ENCODE measurements at places on chromosomes 5 and 9.

DNA sequence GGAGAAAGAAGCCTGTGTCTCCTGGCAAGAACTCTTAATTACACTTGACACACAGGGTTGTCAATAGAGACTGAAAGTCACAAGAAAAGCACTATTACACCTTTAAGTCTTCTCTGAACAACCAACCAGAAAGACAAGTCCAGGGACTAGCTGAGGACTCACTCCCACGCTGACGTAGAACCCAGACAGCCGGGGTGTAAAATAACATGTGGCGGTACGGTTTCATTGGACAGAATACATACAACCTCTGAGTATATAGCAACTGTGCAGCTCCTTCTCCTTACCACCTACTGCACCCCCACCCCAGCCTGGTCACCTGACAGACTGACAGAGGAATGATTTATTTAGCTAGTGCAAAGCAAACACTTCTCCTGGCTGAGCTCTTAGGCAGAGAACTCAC, 103.4 kb upstream of the RASEF start:
- no peak for DNase-seq

GRCh38 chr9:100167915-100168654, 69.0 kb downstream of the INVS start:
- DNase-seq, result no peak

GRCh38 chr5:132461569-132462070, 29.0 kb downstream of the IRF1 start:
- no peak for DNase-seq

- DNase-seq, result no peak
Measured at GRCh38 chr5:171442287-171443042, 23.0 kb downstream of the FGF18 start.

- no peak for DNase-seq
Measured at GRCh38 chr5:98986587-98986986, 57.8 kb upstream of the CHD1 start.

Measured in activated CD4-positive, alpha-beta T cell treated with anti-CD3 and anti-CD28 coated beads, Interleukin-2, amount 50 U/mL, for 4 hours (primary cell).